ENCODE measurements at places on chromosomes 5 and 9. TPM values are rescaled to one million over a fixed set of nuclear protein-coding genes. Genes with fewer than 3 reads are reported as not detected.
A peak's percentile ranks its signal among the peaks of the same experiment; 100 is the strongest.

The PKD2L2 gene
- not detected for total RNA-seq

DNA sequence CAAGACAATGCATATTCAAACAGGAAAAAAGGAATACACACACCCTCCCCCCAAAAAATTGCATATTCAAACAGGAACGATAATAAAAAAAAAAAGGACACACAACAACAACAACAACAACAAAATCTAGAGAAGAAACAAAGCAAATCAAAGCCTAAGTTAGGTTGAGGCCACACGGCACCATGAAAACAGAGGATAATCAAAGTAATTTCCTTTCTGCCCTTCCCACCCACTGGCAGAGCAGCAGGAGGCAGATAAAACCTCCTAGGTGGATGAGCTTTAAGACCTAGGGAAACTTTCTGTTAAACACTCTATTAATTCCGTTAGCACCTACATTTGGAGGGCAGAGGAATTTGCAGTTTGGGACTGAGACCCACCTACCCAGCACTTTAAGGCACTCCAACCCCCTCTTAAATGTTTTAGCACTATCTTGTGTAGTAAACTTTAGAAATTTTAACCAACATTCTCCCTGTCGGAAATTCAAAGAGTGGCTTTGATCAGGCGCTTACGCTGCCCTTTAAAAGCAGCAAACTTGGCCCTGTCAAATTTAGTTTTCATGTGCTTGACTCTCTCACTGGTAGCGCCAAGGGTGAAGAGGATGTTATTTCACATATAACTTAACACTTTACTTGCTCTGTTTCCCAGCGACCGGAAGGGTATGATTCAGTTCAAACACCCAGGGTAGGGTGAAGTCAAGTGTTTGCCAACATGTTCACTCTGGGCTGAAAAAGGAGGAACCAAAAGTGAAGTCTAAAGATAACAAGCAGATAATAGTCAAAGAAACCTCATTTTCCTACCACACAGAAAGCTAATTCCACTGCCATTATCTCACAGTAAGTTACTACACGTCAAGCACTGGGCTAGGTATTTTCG is 9.2 kb downstream of the ENC1 start:
- peak; percentile 63 for DNase-seq

DNA sequence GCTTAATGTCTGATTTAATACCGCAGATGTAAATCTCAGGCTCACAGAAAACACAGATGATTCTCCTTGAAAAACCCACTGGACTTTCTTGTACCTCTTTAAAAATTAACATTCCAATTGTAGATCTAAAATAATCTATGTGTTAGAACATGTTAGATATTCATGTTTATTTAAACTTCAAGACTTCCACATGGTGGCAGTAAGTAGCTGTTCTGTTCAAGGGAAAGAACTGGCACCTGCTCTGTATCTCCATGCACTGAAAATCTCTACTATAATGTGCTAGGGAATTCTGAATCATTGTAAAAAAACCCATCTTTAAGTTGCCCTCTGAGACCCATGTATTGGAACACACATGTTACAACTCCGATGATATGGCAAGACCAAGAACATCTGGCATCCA is 366.9 kb downstream of the DMRTA1 start:
- no peak for DNase-seq

The PCDHB4 gene
- total RNA-seq, result not detected

The PCDHB2 gene
- not detected for total RNA-seq

- DNase-seq, result no peak
These were observed 17.8 kb downstream of the C9orf85 start for GRCh38 chr9:71929223-71929622.

DNA sequence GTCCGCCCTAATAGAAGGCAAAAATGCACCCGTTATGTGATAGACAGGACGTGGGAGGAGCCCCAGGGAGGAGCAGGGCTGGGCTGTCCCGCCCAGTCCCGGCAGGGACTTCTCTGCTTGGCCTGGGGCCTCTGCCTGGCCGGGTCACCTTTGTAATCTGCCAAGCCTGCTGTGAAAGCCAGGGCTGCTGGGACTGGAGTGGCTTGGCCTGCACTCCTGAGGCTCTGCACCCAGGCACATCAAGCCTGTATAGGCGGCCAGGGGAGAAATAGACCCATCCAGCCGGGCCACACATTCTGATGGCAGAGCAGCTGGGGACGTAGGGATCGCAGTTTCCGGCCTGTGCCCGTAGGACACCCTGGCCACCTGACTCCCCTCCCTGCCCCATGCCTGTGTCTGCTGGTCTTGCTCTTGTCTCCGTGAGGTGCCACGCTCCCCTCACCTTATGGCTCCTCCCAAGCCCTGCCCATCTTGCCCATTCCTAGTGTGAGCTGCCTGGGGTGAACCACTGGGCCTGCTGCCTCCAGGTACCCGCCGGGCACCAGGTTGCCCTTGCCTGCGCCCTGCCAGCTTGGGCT is 28.1 kb downstream of the DYNC2I2 start:
- no peak for DNase-seq

DNA sequence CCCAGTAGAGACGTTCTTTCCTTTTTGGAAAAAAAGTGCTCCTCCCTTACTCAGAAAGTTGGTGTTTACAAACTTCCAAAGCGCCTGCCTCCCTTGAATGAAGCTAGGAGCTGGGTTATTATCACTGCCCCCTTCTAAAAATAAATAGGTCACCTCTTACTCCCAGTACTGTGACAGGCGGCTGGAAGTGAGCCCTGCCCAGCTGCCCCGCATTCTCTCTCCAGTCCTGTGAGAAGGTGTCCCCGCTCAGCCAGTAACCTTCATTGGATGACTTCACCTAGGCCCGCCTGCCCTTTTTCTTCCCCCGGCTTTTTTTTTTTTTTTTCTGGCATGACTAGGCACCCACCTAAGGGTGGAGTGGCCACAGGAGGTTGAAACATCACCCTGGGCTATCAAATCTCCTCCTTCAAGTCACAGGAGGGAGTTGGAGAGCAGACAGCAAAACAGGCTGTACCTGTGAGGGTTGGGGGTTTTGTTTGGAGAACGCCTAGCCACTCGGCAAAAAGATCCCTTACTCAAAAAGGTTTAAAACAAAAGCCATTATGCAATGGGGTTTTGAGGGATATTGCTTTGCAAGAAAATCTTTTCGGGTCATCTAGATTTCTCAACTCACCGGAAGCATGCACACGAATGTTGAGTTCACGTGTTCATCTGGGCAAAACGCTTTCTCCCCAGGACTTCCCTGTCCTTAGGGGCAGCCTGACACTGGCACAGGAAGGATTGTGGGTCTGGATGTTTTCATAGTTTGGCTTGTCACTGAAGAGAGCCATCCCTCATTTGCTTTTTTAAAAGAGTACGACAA is 43.3 kb upstream of the ZNF622 start:
- no peak for DNase-seq

GRCh38 chr9:129596541-129597331 is 24.2 kb downstream of the C9orf50 start:
- DNase-seq, result no peak

The MTX3 gene
- total RNA-seq, result 15.6 TPM

GRCh38 chr5:107576155-107576554 is 94.6 kb downstream of the EFNA5 start:
- DNase-seq, result no peak

DNA sequence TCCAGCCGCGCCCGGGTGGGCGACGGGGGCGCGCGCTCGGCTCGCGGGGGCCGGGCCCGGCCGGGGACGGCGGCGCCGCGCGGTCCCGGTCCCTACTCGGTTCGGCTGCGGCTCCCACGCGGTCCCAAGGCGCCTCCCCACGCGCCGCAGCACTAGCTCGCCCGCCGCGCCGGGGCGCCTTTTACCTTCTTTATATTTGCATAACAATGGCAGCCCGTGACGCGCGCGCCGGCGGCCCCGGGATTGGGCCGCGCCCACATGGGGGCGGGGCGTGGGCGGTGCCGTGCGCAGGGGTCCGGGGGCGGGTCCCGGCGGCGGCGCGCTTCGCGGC is at the start of gene NRARP:
TSS of gene NRARP (minus strand) at position 154 of the 331 bp plus-strand sequence. CDS start 343 bp downstream, outside the sequence.
- DNase-seq, result peak; percentile 89

DNA sequence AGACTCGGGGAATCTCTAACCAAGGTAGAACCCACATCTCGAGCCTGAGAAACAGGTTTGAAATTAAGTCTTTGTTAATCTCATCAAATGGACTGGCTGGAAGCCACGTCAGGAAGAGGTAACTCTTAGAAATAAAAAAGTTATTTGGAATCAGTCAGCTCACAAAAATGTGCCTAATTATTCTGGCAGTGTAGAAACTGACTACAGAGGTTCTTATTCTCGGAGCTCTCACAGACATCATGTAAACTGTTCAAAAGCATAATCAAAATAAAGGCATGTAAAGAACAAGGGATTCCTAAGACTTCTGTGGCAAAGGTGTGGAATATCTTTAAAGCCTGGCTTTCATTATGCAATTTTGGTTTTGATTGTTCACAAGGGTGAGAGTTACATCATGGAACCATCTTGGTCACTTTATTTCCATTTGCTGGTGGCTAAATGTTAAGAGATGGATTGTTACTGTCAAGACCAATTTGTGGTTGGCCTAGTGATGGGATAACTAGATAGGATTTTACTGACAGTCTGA is 85.1 kb downstream of the OTULIN start:
- no peak for DNase-seq

GRCh38 chr5:106417163-106417562 is 1253.6 kb downstream of the EFNA5 start:
- no peak for DNase-seq

The PCDHA1 gene
- total RNA-seq, result not detected

The TAF11L5 gene
- total RNA-seq, result not detected

GRCh38 chr9:136653323-136654079 is 9.2 kb upstream of the EGFL7 start:
- DNase-seq, result no peak

GRCh38 chr9:69975681-69976080 is 68.0 kb upstream of the MAMDC2 start:
- DNase-seq, result no peak

The IDNK gene
- total RNA-seq, result 7.2 TPM

- no peak for DNase-seq
These were observed 24.3 kb upstream of the PLIN2 start for GRCh38 chr9:19151425-19152159.

GRCh38 chr5:94524841-94525697 is 93.3 kb downstream of the KIAA0825 start:
- peak; percentile 40 for DNase-seq

DNA sequence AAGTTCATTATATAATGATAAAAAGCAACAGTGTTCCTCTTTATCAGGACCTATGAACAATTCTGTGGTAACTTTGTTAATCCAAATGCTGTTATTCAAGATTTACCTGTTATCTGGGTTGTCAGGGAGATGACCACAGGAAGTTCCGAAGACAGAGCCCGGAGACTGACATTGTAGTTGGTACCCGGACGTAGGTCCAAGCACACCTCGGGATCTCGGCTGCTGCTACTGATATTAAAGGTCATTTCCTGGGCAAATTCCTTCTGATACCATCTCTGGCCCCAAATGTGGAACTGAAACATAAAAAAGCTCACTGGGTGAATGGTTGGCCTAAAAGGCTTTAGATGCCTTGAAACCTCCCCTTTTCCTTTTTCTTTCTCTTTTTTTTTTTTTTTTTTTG is 96.7 kb downstream of the SUSD1 start:
- DNase-seq, result no peak

DNA sequence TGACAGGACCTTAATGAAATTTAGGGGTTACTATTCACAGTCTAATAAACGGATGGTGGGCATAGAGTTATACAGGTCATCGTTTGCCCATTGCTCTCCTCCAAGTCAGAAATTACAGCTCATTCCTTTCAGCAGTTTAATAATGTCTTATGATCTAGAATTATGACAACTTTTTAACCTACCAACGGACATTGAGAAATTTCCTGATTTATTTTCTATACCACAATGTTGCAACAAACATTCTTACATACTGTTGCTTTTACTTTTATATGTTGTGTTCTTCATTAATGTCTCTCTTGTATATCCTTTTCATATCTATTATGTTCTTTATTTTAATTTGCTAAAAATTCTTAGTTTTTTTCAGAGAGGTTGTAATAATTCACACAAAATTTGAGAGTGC is 152.8 kb upstream of the PRLR start:
- DNase-seq, result no peak

- peak; percentile 30 for DNase-seq
These were observed 1.6 kb upstream of the SEMA6A start for GRCh38 chr5:116576053-116576713.

DNA sequence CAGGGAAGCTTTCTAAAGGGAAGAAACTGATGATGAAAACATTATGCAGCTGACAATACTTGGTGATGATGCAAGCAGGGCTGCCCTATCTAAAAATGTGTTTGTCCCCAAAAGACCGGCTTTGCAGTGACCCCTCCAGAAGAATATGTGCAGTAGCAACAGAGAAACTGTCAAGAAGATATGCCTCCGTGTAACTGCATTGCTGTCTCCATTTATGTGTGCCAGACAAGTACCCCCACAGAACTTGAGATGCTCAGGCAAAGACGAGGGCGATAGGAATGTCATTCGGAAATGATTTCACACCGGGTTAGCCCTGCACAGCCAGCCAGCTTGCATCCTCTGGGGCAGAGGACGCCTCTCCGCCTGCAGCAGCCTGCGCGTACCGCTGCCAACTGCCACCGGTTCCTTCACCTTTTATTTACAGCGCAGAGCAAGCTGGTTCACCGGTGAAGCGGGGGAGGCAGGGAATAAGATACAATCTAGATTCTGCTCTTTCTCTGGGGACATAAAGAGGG is 2.0 kb downstream of the GABBR2 start:
- DNase-seq, result no peak

GRCh38 chr5:34843497-34843896 is 4.5 kb downstream of the TTC23L start:
- no peak for DNase-seq

DNA sequence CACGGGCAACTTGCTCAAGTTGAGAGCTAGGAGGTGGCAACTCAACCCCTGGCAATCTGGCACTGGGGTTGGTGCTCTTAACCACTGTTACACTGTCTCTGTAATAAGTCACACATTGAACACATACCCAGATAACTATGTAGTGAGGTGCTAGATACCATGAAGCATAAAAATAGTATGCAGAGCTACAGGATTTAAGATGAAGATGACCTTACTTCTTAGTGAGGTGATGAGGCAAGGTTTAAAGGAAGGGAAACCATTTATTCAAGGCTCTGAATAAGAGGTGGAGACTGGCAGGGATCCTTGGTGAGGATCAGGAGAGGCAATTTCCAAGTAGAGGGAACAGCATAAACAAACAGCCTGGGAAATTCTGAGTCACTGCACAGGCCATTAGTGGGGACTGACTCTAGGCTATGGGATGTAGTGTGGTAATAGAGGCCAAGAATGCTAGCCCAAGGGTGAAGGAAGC is 67.6 kb upstream of the NR3C1 start:
- DNase-seq, result no peak

- DNase-seq, result no peak
These were observed 447 bp downstream of the CRAT start for GRCh38 chr9:129109952-129110739.

DNA sequence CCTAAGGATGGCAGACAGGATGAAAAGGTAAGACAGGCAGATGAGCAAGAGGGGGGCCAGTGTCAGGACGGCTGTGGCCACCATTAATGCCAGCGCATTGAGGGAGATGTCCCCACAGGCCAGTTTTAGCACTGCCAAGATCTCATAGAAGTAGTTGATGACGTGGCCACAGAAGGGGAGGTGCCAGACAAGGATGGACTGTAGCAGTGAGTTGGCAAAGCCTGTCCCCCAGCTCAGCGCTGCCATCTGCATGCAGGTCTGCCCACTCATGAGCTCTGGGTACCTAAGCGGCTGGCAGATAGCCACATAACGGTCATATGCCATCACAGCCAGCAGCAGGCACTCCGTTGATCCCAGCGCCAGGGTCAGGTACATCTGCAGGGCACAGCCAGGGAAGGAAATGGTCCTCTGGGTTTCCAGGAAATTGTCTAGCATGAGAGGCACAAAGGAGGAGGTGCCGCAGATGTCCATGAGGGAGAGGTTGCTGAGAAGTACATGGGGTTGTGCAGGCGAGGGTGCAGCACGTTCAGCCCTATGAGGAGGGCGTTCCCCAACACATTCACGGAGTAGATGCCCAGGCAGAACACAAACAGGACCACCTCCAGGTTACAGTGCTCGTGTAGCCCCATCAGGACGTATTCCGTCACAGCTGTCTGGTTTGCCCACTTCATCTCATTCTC is 10.8 kb downstream of the OR13J1 start:
- no peak for DNase-seq

Data from activated CD4-positive, alpha-beta T cell treated with anti-CD3 and anti-CD28 coated beads, Interleukin-2, amount 10 ng/mL, durations not matched to agents 7 days and 5 days (primary cell).